IPS DF 6.9 (cell line): ENCODE measurements at places on chromosomes 5 and 9.

- H3K36me3 ChIP-seq: no peaks in the 10 kb centered on the region
- H3K27ac ChIP-seq: no peak overlapping the region
- H3K4me3 ChIP-seq: no peak overlapping the region
- no peak for DNase-seq
- no peaks in the 10 kb centered on the region for H3K4me1 ChIP-seq
- H3K27me3 ChIP-seq: no peaks in the 10 kb centered on the region
Measured at GRCh38 chr5:81161012-81161601, 72.0 kb upstream of the CKMT2 start.

DNA sequence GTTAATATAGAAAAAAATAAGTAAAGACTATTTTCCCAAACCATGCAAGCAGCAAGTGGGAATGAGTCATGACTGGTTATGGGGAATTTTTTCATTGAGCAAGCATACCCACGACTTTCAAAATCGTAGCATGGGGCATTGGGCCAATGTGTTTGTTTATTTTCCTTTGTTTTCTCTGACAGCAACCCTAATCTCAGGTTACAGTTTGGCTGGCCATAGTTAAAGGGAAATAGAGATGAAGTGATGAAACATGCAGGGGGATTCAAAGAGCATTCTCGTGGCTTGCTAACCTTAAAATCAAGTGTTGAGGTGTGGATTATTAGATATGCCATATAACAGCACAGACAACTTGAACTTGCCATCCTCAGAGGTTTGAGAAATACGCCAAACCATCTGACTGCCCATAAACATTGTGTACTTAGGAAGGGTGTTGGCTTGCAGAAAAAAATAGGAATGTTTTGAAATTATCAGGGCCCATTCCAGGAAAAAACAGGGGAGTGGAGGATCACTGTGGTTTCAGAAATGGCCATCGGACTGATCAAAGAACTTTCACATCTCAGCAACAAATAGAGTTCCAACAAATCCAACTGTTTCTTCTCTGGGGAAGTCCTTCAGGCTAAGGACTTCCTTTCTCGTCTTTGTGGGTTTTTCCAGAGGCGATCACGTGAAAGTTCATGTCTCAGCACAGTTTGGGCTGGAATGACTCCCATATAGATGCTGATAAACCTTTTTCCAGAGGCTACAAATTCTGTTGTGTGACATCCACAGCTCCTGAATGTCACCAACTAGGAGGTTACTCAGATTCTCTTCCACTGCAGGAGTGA, 259.1 kb downstream of the SYK start:
- no peaks in the 10 kb centered on the region for H3K27me3 ChIP-seq
- H3K4me1 ChIP-seq: no peaks in the 10 kb centered on the region
- H3K36me3 ChIP-seq: no peaks in the 10 kb centered on the region
- no peak overlapping the region for H3K4me3 ChIP-seq
- no peak overlapping the region for H3K27ac ChIP-seq

DNA sequence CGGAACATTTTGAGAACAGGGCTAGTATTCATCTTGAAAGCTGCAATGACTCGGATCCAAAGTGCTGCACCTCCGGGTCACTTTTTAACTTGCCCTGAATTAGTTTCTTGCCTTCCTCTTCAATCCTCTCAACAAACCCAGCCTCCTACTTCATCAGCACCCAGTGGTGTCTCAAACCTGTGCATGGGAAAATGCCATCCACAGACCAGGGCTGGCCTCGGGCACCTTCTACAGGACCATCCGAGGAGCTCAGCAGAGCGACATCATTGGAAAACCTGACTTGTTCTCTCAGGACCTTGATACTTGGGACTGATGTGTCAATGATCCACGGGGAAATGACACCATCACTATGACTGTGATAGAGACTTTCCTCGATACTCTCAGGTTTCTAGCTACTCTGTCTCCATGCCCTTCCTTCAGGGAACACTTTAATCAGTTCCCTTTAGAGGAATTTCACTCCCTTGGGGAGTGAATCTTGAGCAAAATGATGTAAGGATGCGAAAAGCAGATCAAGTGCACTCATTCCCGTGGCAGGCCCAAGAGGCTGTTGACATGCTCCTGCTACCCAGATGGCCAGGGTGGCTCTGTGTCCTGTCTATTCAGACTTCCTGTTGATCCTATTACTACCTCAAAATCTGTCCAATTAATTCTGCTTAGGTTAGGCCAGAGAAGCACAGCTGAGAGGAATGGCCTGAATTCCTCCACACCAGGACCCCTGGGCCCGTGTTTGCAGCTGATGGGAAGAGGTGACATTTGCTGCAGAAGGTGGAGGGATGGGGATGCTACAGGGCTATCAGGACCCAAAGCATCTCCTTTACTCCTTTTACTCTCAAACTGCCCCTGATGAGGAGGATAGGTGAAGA, 96.5 kb upstream of the SLC25A48 start:
- no peak for DNase-seq
- H3K4me3 ChIP-seq: no peak overlapping the region
- H3K27me3 ChIP-seq: no peaks in the 10 kb centered on the region
- H3K4me1 ChIP-seq: no peaks in the 10 kb centered on the region

- no peaks in the 10 kb centered on the region for H3K36me3 ChIP-seq
- H3K4me3 ChIP-seq: no peak overlapping the region
- no peak overlapping the region for H3K27ac ChIP-seq
- no peaks in the 10 kb centered on the region for H3K27me3 ChIP-seq
Measured at GRCh38 chr5:131042021-131042789, 122.9 kb downstream of the HINT1 start.

GRCh38 chr9:133917375-133917774, 74.7 kb downstream of the VAV2 start:
- peaks cover 6% of the 10 kb centered on the region for H3K4me1 ChIP-seq
- no peaks in the 10 kb centered on the region for H3K36me3 ChIP-seq
- no peak overlapping the region for H3K4me3 ChIP-seq
- no peak overlapping the region for H3K27ac ChIP-seq

GRCh38 chr5:81794226-81794625, 43.3 kb upstream of the SSBP2 start:
- no peak overlapping the region for H3K27ac ChIP-seq
- DNase-seq: no peak
- H3K4me3 ChIP-seq: no peak overlapping the region
- H3K27me3 ChIP-seq: no peaks in the 10 kb centered on the region

DNA sequence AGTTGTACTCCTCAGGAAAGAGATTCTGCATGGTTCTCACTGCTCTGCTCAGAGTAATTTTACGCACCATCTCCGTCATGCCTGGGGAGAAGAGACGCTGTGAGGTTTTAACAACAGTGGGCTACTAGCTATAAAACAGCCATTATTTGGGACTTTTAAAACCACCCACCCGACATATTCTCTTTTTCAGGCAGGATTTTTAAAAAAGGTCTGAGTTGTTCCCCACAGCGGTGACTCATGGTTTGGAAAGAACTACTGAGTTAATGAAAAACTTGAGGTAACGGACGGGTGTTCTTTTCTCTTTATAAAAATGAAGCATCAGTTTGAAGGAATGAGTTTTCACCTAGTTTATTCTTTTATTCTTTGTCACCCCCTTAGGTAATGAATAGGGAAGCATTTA, 61.3 kb downstream of the TTLL11 start:
- no peaks in the 10 kb centered on the region for H3K36me3 ChIP-seq
- H3K27ac ChIP-seq: no peak overlapping the region
- no peak overlapping the region for H3K4me3 ChIP-seq
- no peaks in the 10 kb centered on the region for H3K27me3 ChIP-seq
- no peaks in the 10 kb centered on the region; the same call in 1 of the 2 replicates for H3K4me1 ChIP-seq

- no peak overlapping the region for H3K27ac ChIP-seq
- H3K4me3 ChIP-seq: peak overlapping the region; percentile 41; the same call in 1 of the 2 replicates
- peaks cover 8% of the 10 kb centered on the region for H3K4me1 ChIP-seq
Measured at GRCh38 chr9:114153761-114154599, 1.4 kb upstream of the COL27A1 start.

GRCh38 chr5:142644640-142645361, 41.1 kb downstream of the FGF1 start:
- H3K27me3 ChIP-seq: no peaks in the 10 kb centered on the region
- no peak overlapping the region for H3K27ac ChIP-seq
- DNase-seq: no peak
- H3K4me3 ChIP-seq: no peak overlapping the region

DNA sequence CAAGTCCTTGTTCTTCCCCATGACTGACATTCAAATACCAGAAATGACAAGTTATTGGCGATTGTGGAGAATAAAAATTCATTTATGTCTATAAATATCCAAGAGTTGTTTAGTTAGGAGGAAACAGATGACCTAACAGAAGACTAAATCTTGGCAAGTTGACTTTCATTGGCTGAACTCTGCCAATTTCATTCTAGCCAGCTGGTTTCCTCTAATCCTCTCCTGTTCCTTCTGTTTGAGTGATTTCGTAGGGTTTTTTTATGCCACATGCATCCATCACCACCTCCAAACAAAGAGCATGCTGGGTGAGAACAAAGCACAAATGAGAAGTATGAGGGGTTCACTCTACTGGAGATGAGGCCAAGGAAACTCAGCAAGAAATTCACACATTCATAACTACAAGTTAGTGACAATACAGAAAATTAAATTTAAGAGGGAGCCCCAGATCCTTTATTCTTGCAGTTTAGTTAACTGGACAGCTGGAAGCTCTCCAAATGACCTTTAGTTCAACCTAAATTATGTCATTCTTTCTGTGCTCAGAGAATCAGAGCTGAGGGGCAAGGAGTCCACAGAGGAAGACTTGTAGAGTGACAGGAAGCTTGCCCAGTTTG, 932.0 kb downstream of the TLE4 start:
- no peaks in the 10 kb centered on the region for H3K27me3 ChIP-seq
- no peak for DNase-seq
- H3K4me1 ChIP-seq: no peaks in the 10 kb centered on the region
- no peaks in the 10 kb centered on the region for H3K36me3 ChIP-seq

GRCh38 chr9:112286926-112287325, 46.5 kb downstream of the PTBP3 start:
- H3K36me3 ChIP-seq: no peaks in the 10 kb centered on the region
- no peaks in the 10 kb centered on the region; the same call in 1 of the 2 replicates for H3K4me1 ChIP-seq
- H3K27ac ChIP-seq: no peak overlapping the region

DNA sequence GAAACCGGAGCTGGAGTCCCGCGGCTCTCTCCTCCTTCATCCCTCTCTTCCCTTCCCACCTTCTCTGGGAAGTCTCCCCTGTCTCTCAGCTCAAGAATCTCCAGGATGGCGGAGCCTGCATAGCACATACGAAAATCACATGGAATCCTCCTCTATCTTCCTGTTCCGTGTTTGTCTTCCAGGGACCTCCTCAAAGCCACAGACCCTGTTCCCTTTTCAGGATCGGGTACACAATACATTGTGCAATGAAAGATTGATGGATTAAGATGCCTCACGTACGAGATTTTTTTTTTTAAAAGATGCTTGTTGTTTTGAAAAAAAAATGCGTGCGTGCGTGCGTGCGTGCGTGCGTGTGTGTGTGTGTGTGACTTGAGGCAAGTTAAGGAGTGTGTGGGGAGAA, 46.6 kb upstream of the OLFM1 start:
- no peaks in the 10 kb centered on the region for H3K4me1 ChIP-seq
- H3K27me3 ChIP-seq: no peaks in the 10 kb centered on the region
- H3K27ac ChIP-seq: no peak overlapping the region
- no peak for DNase-seq
- H3K4me3 ChIP-seq: no peak overlapping the region
- no peaks in the 10 kb centered on the region for H3K36me3 ChIP-seq

DNA sequence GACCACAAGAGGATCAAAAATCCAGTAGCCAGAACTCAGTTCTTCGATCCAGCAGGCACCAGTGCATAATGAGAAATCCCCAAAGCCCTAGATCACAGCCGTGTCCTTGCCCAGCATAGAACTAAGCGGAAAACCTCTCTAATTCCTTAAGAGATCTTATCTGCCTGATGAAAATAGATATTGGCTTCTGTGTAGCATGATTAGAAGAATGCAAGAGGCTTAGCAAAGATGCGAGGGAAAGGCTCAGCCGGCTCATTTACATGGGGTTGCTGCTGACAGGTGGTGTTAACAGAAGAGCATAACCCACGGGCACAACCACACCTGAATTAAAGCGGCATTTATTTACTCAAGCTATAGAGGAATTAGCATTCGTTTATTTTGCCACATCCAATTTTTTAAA, 400.0 kb upstream of the ADAMTS16 start:
- no peaks in the 10 kb centered on the region for H3K4me1 ChIP-seq
- H3K36me3 ChIP-seq: no peaks in the 10 kb centered on the region
- no peak overlapping the region for H3K4me3 ChIP-seq
- no peaks in the 10 kb centered on the region for H3K27me3 ChIP-seq

GRCh38 chr9:72315510-72316311, 49.3 kb downstream of the ZFAND5 start:
- no peaks in the 10 kb centered on the region for H3K27me3 ChIP-seq
- H3K4me3 ChIP-seq: no peak overlapping the region
- no peak overlapping the region for H3K27ac ChIP-seq
- H3K4me1 ChIP-seq: 0 out of 2 replicates have a peak, but pooled peaks cover 3% of the 10 kb centered on the region

- no peak overlapping the region for H3K27ac ChIP-seq
- no peak for DNase-seq
- H3K4me3 ChIP-seq: no peak overlapping the region
- peaks cover 2% of the 10 kb centered on the region; the same call in 1 of the 2 replicates for H3K4me1 ChIP-seq
Measured at GRCh38 chr9:20636888-20637440, 14.7 kb upstream of the MLLT3 start.

DNA sequence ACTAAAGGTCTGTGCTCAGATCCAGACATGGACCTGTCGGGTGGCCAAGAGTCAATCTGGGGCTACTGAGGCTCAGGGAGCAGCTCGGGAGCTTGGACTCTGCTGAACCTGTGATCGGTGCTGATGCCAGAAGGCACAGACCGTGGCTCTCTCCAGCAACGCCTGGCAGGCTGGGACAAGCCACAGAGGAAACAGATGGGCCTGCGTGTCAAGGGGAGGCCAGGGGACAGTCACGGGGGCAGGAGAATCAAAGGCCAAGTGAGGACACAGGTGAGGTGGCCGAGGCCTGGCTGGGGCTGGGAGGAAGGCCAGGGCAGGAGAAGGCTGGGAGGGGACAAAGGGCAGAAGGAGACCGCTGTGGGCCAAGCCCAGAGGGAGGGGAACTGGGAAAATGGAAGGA, 43.4 kb downstream of the EPB41L4B start:
- H3K4me1 ChIP-seq: no peaks in the 10 kb centered on the region
- no peaks in the 10 kb centered on the region for H3K27me3 ChIP-seq
- no peak for DNase-seq
- H3K36me3 ChIP-seq: no peaks in the 10 kb centered on the region

GRCh38 chr9:130114741-130115140, 57.5 kb upstream of the NCS1 start:
- DNase-seq: no peak
- no peaks in the 10 kb centered on the region for H3K27me3 ChIP-seq
- H3K27ac ChIP-seq: no peak overlapping the region
- peaks cover 6% of the 10 kb centered on the region for H3K4me1 ChIP-seq
- no peak overlapping the region for H3K4me3 ChIP-seq

DNA sequence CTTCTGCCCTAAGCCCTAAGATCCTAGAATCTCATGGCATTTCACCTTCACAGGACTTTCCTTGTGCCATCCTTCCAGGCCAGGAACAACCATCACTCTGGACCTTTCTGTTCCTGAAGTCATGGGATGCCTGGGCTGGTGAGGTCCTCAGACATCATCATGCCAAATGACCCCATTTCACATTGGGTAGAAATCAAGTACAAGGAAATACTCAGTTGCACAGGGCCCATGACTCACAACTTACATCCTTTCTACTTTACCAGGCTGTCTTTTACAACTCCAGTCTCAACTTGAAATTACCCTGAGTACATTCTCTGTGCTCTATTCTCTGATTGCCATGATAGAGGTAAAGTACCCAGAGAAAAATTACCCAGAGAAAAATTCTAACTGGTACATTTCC, 167.1 kb downstream of the PIK3R1 start:
- no peaks in the 10 kb centered on the region for H3K27me3 ChIP-seq
- no peak overlapping the region for H3K27ac ChIP-seq
- DNase-seq: no peak
- no peaks in the 10 kb centered on the region for H3K36me3 ChIP-seq
- H3K4me3 ChIP-seq: no peak overlapping the region
